Choroid plexus epithelial cell (primary cell): ENCODE measurements at places on chromosomes 1 and 21.
A peak's percentile ranks its signal among the peaks of the same experiment; 100 is the strongest.

DNA sequence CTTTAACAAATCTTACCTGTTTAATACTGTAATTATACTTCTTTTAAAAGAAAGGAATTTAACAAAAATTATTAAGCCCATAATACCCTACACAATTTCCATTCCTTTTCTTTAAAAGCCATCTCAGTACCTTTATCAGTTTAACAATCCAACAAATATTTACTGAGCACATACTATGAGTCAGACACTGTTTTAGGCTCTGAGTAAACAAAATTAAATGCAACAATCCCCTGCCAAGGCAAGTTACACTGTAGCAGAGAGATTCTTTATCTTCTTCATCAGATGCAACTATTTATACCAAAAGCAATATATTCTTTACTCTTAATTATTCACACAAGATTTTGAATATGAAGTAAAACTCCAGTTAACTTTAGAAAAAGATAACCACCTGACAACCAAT is 12.0 kb downstream of the DENND1B start:
- no peak for DNase-seq

DNA sequence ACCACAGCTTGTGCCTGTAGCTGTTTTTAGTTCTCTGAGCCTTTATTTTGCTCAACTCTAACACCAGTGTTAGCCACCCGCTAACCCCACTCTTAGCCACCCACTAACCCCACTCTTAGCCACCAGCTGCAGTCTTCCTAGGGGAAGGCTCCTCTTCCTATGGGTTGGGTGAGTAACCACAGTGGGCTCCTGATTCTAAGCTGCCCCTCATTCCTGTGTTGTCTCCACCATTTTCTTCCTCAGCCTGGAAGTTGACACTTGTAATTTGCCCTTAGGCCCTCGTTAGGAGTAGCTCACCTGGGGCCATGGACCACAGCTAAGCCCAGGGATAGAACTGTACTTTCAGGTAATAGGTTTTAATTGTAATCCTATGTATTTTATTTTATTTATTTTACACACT is 782.9 kb upstream of the TPTE start:
- DNase-seq, result no peak

DNA sequence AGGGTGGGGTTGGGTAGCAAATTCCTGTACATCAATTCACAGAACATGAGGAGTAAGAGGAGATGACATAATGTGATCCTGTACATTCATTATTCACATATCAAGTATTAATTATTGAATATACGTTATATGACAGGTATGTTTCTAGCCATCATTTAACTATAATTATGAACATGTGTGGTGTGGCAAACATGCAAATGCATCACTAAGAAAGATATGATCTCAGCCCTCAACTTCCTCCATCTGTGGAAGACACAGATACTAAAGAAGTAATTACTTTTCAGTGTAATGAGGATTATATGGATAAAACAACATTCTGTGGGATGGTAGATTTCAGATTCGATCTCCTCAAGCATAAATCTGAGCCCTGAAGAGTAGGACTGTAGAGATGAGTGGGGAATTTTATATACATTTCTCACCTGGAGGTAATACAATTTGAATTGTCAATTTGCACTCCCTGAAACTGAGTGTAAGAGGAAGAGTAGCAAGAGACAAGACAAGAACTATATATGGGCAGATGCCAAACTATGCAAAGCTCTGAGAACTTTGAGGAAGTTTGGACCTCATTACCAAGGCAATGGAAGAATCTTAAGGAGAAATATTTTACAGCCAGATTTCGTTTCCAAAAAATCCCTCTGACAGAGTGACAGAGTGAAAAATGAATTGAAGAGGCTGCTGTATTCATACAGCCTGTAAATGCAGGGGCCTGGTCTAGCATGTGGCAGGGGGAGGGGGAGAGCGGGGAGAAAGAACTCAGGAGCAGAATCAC is 275.5 kb downstream of the TPR start:
- DNase-seq, result no peak

- DNase-seq, result no peak
Measured at GRCh38 chr1:170580636-170581440, 48.9 kb downstream of the GORAB start.

DNA sequence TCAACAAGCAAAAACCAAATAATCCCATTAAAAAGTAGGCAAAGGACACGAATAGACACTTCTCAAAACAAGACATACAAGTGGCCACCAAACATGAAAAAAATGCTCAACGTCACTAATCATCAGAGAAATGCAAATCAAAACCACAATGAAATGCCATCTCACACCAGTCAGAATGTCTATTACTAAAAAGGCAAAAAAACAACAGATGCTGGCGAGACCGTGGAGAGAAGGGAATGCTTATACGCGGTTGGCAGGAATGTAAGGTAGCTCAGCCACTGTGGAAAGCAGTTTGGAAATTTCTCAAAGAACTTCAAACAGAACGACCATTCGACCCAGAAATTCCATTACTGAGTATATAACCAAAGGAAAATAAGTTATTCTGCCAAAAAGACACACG is 145.1 kb upstream of the EDN2 start:
- DNase-seq, result peak; percentile 81

DNA sequence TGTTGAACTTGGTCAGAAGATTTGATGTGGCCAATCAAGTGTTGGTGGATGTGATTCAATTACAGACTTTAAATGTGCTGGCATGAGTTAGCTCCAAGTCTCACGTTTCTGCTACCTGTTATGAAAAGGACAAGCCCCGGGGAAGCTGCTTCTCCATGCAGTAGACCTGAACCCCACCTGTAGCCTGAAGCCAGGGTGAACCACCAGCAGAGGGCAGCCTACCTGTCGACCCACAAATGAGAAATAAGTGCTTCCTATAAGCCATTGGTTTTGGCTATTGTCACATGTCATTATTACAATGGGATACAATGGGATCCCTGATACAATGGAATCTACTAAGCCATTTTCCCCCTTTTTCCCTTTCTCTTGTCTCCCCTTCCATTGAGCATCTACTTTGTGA is 230.2 kb downstream of the PRDM2 start:
- DNase-seq, result peak; percentile 10

DNA sequence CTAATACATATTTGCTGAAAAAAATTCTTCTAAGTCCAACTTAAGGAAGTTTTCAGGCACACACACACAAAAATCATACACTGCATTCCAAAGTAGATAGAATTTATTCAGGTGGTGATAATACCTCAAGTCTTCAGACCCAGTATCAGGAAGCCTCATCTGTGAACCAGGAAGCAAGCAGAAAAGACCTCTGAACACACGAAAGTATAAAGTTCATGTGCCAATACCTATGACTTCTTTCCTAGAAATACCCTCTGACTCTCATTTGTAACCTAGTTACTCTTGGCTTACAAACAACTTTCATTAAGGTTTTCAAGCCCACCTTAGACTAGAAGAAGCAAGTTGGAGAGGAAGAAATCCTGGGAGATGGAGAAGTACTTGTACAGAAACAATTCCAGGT is 35.7 kb upstream of the IFNLR1 start:
- no peak for DNase-seq

- DNase-seq, result no peak
Measured at GRCh38 chr1:151790940-151791651, 796 bp upstream of the TDRKH start.

DNA sequence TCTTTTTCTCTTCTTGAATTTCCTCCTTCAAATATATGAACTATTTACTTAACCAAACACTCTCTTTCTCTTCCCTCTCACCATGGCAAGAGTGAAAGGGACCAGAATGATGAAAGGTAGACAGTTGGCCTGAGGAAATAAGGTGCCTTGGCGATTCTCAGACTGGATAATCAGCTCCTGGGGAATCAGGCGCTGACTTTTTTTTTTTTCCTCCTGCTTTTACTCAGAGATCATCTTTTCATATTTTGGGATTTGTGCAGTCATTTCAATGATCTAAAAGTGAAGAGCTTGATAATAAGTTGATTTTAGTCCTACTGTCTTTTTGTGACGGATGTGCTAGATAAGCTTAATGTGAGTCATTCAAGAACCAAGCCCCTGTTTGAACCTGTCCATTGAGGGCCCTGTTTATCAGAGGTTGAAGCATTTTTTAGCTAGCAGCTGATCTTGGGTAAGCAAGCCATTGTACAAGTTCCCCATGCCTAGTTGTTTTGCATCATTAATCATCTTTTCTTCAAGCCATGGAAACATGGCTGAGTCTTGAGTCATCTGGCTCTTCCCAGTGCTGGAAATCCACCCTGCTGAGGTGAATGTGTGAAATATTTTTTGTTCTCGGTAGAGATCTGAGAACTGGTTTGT is 40.8 kb downstream of the ITSN1 start:
- DNase-seq, result peak; percentile 98

DNA sequence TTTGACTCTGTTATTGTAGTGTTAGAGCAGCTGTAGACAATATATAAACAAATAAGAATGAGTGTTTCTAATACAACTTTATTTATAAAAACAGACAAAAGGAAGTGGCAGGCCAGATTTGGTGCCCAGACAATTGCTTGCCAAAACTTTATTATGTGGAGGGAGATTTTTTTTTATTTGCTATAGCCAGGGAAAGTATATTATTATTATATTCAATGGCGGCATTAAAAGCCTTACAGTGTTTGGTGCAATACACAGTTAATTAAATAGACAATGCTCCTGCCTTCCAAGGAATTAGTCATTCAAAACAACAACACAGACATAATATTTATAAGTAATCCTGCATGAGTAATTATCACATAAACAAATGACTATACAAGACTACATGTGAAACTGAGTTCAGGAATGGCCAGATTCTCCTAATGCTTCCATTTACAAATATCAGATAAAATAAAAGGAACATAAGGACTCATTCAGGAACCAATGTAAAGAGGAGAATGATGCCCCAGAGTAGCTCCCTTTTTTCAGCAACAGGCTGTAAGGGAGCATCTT is 10.6 kb upstream of the RC3H1 start:
- no peak for DNase-seq

- no peak for DNase-seq
Measured at GRCh38 chr1:227219715-227220292, 98.5 kb downstream of the CDC42BPA start.

DNA sequence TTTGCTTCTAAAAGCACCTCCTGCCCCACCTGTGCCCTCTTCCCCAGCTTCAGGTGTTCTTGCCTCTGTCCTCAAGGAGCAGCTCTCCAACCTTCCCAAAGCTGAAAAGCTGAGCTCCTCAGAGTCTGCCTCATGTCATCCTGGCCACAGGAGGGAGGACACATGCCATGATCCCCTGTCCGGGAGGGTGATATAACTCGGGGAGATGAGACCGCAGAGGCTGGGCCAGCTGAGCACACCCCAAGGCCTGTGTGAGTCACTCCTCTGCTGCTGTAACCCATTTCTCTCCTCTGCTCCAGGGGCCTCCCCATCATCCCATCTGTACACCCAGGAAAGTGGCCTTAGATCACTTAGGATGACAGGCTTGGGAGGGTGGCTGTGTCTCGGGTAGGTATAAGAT is 49.8 kb downstream of the EPHB2 start:
- no peak for DNase-seq

GRCh38 chr1:180975551-180975950 is 47.1 kb downstream of the STX6 start:
- DNase-seq, result no peak

- no peak for DNase-seq
Measured at GRCh38 chr1:157161901-157162300, 23.7 kb upstream of the ETV3 start.

- DNase-seq, result no peak
Measured at GRCh38 chr1:184157394-184157742, 105.8 kb downstream of the TSEN15 start.

DNA sequence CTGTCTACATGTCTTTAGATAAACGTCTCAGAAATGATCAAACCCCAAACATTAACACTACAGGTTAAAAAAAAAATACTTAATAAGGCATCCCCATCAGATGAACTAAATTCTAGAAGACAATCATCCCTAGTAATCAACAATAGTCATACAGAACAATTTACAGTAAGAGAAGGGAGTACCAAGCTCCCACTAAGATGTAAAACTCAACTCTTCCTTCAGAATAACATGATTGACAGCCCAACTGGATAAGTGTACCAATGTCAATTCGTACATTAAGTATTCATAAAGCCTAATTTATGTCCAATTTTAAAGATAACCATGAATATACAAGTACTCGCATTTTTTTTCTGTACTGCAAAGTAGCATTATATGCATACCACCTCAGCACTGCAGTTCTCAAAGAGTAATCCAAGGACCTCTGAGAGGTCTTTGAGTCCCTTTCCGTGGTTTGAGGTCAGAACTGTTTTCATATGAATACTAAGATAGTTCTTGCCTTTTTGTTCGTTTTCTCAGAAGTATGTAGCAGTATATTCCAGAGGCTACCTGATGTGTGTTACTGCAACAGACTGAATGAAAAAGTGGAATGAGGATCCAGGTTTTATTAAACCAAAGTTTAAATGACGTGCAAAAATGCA is 6.6 kb downstream of the SCAF4 start:
- no peak for DNase-seq

DNA sequence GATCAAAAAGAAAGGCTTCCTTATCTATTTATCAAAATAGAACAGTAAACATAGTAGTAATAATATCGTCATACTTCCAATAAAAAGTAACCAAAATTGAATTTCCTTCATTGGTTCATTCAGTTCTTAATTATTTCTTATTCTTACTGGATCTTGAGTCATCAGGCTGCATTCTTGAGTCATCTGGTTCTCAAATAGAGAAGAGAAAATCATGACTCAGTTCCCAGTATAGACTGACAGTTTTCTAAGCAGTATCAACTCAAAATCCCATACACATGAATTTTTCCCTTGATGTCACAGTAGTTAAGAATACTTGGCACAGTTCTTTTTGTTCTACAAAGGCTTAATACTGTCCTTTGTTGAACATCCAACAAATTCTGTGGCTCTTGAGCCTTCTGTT is 626.9 kb upstream of the ADGRL4 start:
- DNase-seq, result peak; percentile 43

GRCh38 chr1:205658943-205659581 is 21.2 kb downstream of the SLC45A3 start:
- DNase-seq, result peak; percentile 79

DNA sequence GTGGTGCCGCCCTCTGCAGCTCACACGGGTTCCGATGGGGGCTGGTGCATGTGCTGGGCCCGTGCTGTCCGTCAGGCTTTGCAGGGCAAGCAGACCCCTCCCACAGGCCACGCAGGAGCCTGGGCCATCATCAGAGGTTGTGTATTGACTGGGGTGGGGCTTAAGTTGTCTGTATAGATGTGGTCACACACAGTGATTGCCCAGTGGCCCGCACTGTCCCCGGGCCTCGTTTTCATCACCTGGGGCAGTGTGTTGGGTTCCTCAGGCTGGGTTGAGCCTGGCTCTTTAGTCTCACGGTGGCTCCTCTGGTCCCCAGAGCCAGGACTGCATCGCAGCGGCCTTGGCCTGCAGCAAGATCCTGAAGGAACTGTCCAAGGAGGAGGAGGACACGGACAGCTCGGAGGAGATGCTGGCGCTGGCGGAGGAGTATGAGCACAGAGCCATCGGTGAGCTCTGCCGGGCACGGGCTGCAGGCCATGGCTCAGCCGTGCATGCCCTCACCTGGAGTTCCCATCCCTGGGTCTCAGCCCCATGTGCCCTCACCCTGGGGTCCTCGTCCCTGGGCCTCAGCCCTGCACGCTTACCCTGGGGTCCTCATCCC is 44.1 kb downstream of the TRPM2 start:
- DNase-seq, result no peak
